Thymus (tissue), 14 donors: ENCODE measurements at places on chromosomes 5 and 9. TPM values are rescaled to one million over a fixed set of nuclear protein-coding genes. Genes with fewer than 3 reads are reported as not detected.

DNA sequence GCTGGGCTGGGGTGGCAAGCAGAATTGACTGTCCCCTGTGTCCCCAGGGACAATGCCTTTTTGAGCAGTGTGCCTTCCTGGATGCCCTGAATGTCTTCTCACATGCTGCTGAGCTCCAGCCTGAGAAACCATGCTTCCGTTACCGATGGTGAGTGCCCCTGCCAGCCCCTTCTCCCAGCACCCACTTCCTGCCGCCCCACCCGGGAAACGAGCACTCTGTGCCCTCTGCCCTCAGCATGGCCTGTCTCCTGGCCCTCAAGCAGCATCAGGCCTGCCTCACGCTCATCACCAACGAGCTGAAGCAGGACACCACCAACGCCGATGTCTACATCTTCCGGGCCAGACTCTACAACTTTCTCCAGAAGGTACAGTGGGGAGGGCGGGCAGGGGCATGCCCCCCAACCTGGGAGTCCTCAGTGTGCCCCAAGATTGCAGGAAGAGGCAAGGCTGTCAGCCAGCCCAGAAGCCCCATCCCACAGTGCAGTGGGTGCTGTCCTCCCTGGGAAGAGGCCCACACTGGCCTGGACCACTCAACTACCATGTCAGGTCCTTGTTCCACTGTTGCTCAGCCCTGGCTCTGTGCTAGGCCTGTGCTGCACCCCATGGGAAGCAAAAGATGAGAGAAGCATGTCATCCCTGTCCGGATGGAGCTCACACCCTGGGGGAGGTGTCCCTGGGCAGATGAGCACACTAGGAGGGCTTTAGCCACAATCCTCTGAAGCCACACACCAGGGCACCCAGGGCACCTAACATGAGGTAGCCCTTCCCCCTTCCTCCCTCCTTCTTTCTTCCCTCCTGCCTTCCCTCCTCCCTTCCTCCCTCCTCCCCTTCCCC is 4.4 kb downstream of the TTC16 start:
- DNase-seq, result no peak
- H3K4me1 ChIP-seq, result peaks cover 5% of the 10 kb centered on the region
- H3K27me3 ChIP-seq, result peaks cover 24% of the 10 kb centered on the region
- no peak overlapping the region for H3K4me3 ChIP-seq

- DNase-seq, result no peak
- H3K4me1 ChIP-seq, result no peaks in the 10 kb centered on the region
- no peak overlapping the region for H3K4me3 ChIP-seq
- no peaks in the 10 kb centered on the region for H3K27me3 ChIP-seq
- no peak overlapping the region for H3K27ac ChIP-seq
Measured at GRCh38 chr9:79489261-79490000, 82.3 kb upstream of the TLE4 start.

- no peak overlapping the region for H3K27ac ChIP-seq
- no peaks in the 10 kb centered on the region for H3K27me3 ChIP-seq
- DNase-seq, result no peak
Measured at GRCh38 chr5:66494437-66494836, 101.8 kb upstream of the MAST4 start.

- H3K27me3 ChIP-seq, result no peaks in the 10 kb centered on the region
- no peak for DNase-seq
- H3K4me3 ChIP-seq, result no peak overlapping the region
- H3K27ac ChIP-seq, result no peak overlapping the region
- no peaks in the 10 kb centered on the region for H3K36me3 ChIP-seq
Measured at GRCh38 chr9:70880535-70880934, 240.9 kb downstream of the TRPM3 start.

- no peak for DNase-seq
- no peak overlapping the region for H3K4me3 ChIP-seq
- peaks cover 55% of the 10 kb centered on the region for H3K36me3 ChIP-seq
- peak overlapping the region; percentile 26 for H3K27ac ChIP-seq
- peaks cover 19% of the 10 kb centered on the region for H3K4me1 ChIP-seq
- no peaks in the 10 kb centered on the region for H3K27me3 ChIP-seq
Measured at GRCh38 chr5:132486318-132487094, 4.1 kb downstream of the IRF1 start.

CARTPT gene
- total RNA-seq, result 0.24 TPM

LIFR gene
- 33.8 TPM for total RNA-seq
